Activated T-helper 1 cell treated with anti-CD3 and anti-CD28 coated beads, Interleukin-12 subunit alpha, Interleukin-12 subunit beta, Interleukin-2, Interleukin-4 antibody, amounts not matched to agents 30 ng/mL and 10 ng/mL and 1 ng/mL, durations not matched to agents 14 hours and 24 hours and 36 hours (primary cell): ENCODE measurements at places on chromosomes 1 and 21. TPM values are rescaled to one million over a fixed set of nuclear protein-coding genes. Genes with fewer than 3 reads are reported as not detected.

GRCh38 chr1:242754125-242754524, 229.6 kb upstream of the PLD5 start:
- H3K27me3 ChIP-seq = no peaks in the 10 kb centered on the region
- no peaks in the 10 kb centered on the region for H3K4me1 ChIP-seq
- H3K36me3 ChIP-seq = no peaks in the 10 kb centered on the region
- no peak for DNase-seq

GRCh38 chr1:78432016-78432415, 58.8 kb upstream of the PTGFR start:
- DNase-seq = no peak
- no peaks in the 10 kb centered on the region for H3K4me1 ChIP-seq
- no peak overlapping the region for H3K4me3 ChIP-seq
- H3K27ac ChIP-seq = no peak overlapping the region

DNA sequence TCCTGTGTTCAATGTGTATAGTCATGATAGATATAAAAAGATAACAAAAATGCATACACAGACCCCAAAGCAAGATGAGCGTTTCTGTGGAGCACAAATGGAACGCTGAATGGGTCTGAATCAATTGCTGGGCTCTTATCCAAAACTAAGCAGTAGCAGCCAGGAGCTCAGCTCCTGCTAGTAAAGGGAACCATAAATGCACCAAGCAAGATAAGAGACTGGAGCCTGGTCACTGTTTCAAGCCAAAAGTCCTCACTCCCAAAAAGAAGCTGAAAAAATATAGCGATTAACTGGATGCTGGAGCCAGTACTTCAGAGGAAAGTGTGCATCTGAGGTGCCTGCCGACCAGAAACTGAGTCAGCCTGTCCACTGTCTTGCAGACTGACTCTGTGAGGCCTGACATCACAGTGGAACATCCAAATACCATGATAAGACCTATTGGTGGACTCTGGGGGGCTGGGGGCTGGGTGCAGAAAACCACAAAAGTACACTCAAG, 68.9 kb downstream of the LRRC8C start:
- DNase-seq = no peak
- H3K4me3 ChIP-seq = peak overlapping the region; percentile 12
- H3K27me3 ChIP-seq = no peaks in the 10 kb centered on the region
- H3K4me1 ChIP-seq = peaks cover 83% of the 10 kb centered on the region
- H3K27ac ChIP-seq = peak overlapping the region; percentile 72
- peaks cover 61% of the 10 kb centered on the region for H3K36me3 ChIP-seq

- H3K36me3 ChIP-seq = peaks cover 11% of the 10 kb centered on the region
- peak overlapping the region; percentile 70 for H3K4me3 ChIP-seq
- no peaks in the 10 kb centered on the region for H3K27me3 ChIP-seq
- peak overlapping the region; percentile 95 for H3K27ac ChIP-seq
- no peak for DNase-seq
- H3K4me1 ChIP-seq = peaks cover 73% of the 10 kb centered on the region
These were observed 71.6 kb downstream of the CD2 start for GRCh38 chr1:116825720-116826438.

DNA sequence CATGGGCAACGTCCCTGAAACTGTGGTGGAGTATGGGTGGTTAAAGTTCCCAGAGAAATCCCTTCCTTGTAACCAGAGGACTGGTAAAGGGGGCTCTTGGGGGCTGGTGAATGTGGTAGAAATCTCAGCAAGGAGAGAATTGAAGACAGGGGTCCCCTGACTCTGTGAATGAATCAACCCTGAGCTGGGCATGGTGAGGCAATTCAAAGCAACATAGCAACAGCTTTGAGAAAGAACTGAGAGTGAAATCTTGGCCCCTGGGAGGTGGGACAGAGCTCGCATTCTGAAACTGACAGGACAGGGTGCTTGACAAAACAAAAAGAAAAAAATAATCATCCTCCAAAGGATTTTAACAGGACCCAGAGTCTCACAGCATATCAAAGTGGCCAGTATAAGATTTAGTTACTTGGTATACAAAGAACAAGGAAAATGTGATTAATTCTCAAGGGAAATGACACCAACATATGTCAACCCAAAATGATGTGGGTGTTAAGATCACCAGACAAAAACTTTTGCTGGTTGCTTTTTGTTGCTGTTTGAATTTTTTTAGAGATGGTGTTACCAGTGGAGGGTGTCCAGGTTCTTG, 11.7 kb upstream of the SUMO3 start:
- peaks cover 11% of the 10 kb centered on the region for H3K27me3 ChIP-seq
- peaks cover 11% of the 10 kb centered on the region for H3K4me1 ChIP-seq
- no peak overlapping the region for H3K4me3 ChIP-seq

- peaks cover 2% of the 10 kb centered on the region for H3K36me3 ChIP-seq
- H3K4me1 ChIP-seq = no peaks in the 10 kb centered on the region
- H3K27ac ChIP-seq = no peak overlapping the region
- H3K27me3 ChIP-seq = peaks cover 13% of the 10 kb centered on the region
- no peak overlapping the region for H3K4me3 ChIP-seq
- DNase-seq = no peak
These were observed 64.3 kb downstream of the OPTC start for GRCh38 chr1:203558064-203558760.

GRCh38 chr21:38478782-38479181, 19.5 kb downstream of the ERG start:
- H3K27me3 ChIP-seq = peaks cover 52% of the 10 kb centered on the region
- H3K27ac ChIP-seq = no peak overlapping the region
- H3K36me3 ChIP-seq = peaks cover 2% of the 10 kb centered on the region
- no peak for DNase-seq
- no peak overlapping the region for H3K4me3 ChIP-seq
- peaks cover 6% of the 10 kb centered on the region for H3K4me1 ChIP-seq

GRCh38 chr1:203135636-203136305, 8.2 kb downstream of the ADORA1 start:
- no peak for DNase-seq
- peaks cover 6% of the 10 kb centered on the region for H3K4me1 ChIP-seq
- no peaks in the 10 kb centered on the region for H3K36me3 ChIP-seq

- no peaks in the 10 kb centered on the region for H3K36me3 ChIP-seq
- no peak for DNase-seq
- no peak overlapping the region for H3K4me3 ChIP-seq
These were observed 25.0 kb downstream of the SDC3 start for GRCh38 chr1:30883389-30884172.

- DNase-seq = no peak
- H3K4me3 ChIP-seq = no peak overlapping the region
- peaks cover 63% of the 10 kb centered on the region for H3K4me1 ChIP-seq
- H3K36me3 ChIP-seq = peaks cover 3% of the 10 kb centered on the region
- peaks cover 23% of the 10 kb centered on the region for H3K27me3 ChIP-seq
These were observed 14.1 kb upstream of the LMNA start for GRCh38 chr1:156100205-156100995.

DNA sequence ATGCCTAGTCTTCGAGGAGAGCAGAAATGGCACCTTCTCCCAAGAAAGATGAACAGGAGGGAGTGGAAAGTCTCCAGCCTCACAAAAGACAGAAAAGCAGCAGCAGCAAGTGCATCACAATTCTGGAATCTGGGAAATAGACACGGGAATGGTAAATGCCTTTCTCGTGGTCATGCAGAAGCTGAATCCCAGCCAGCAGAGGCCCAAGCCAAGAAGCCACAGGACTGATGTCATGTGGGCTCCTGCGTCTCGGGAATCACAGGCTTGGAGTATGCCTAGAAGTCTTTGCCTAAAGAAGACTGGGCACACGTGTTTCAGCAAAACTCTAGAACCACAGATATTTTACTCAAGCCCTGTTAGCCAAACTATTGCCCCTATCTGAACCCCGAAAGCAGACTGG, 260.3 kb upstream of the PLD5 start:
- DNase-seq = no peak
- H3K4me3 ChIP-seq = no peak overlapping the region
- H3K27me3 ChIP-seq = peaks cover 3% of the 10 kb centered on the region

DNA sequence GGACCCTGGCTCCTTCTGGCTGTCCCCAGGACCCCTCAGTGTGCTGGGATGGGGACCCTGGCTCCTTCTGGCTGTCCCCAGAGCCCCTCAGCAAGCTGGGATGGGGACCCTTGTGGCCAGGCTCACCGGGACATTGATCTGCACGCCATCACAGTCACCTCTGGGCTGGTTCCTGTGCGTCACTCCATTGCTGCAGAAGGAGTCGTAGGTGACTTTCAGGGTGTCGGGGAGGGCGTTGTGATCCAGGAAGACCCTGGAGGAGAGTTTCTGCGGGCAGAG, 19.7 kb upstream of the PTTG1IP start:
- no peaks in the 10 kb centered on the region for H3K27me3 ChIP-seq
- peaks cover 15% of the 10 kb centered on the region for H3K36me3 ChIP-seq
- peak overlapping the region; percentile 81 for H3K27ac ChIP-seq
- peaks cover 7% of the 10 kb centered on the region for H3K4me1 ChIP-seq

DNA sequence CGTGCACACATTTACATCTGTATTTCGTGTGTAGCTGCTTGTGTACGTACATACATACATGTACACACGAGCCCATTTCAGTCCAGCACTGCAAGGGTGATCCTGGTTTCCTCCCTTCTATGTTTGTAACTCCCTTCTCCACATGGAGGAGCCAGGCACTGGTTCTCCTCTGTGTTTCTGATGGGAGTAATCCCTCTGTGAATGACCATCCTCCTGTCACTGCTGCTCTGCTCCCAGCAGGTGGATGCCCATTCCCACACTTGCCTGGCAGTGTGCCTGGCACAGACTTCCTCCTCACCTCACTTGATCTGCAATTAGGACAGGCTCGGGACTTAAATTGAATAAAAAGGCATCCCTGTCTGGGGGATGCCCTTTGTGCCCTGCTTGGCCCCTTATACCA, 37.1 kb downstream of the TRAPPC10 start:
- H3K27ac ChIP-seq = peak overlapping the region; percentile 80
- no peak for DNase-seq
- no peak overlapping the region for H3K4me3 ChIP-seq
- peaks cover 17% of the 10 kb centered on the region for H3K4me1 ChIP-seq

DNA sequence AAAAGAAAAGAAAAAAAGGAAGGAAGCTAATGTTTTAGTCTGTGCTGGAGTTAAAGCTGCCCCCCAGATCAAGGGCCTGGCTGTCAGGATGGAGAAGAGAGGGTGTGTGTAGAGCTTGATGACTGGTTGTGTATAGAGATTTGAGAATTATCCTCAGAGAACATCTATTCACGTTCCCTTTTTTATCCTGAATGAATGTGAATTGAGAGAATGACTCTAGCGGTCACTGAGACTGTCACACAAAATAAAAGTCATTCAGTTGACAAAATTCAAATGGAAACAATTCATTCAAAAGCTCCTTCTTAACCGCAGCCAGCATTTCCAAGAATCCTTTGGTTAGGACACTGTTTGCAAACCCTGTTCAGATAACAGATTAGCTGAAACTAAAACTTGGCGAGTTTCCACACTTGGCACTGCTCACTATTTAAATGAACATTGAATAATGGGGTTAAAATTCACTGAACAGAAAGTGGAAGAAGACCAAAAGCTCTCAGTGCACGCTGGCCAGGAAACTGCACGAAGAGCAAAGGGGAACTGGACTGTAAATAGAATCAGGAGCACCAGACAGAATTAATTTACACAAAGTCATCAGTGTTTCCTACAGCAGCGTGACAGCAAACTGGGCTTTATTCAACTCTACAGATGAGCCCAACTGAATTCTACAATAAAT, 13.6 kb upstream of the FAM89A start:
- no peaks in the 10 kb centered on the region for H3K36me3 ChIP-seq
- H3K4me3 ChIP-seq = peak overlapping the region; percentile 46
- peak; percentile 3 for DNase-seq

- H3K4me3 ChIP-seq = no peak overlapping the region
- no peak for DNase-seq
- no peak overlapping the region for H3K27ac ChIP-seq
- H3K4me1 ChIP-seq = no peaks in the 10 kb centered on the region
These were observed 253.0 kb downstream of the GPR52 start for GRCh38 chr1:174700775-174701174.

GRCh38 chr1:53616511-53616910, 122.5 kb downstream of the GLIS1 start:
- H3K4me3 ChIP-seq = no peak overlapping the region
- H3K4me1 ChIP-seq = no peaks in the 10 kb centered on the region
- peaks cover 4% of the 10 kb centered on the region for H3K27me3 ChIP-seq
- no peak overlapping the region for H3K27ac ChIP-seq

- no peak overlapping the region for H3K4me3 ChIP-seq
- H3K4me1 ChIP-seq = peaks cover 9% of the 10 kb centered on the region
- no peak overlapping the region for H3K27ac ChIP-seq
- no peaks in the 10 kb centered on the region for H3K36me3 ChIP-seq
- no peak for DNase-seq
These were observed 34.5 kb downstream of the MAN1C1 start for GRCh38 chr1:25651036-25651640.

- no peak overlapping the region for H3K27ac ChIP-seq
- H3K27me3 ChIP-seq = no peaks in the 10 kb centered on the region
- no peak overlapping the region for H3K4me3 ChIP-seq
- H3K4me1 ChIP-seq = peaks cover 9% of the 10 kb centered on the region
- DNase-seq = no peak
These were observed 254.8 kb downstream of the LTN1 start for GRCh38 chr21:28737674-28738419.

DNA sequence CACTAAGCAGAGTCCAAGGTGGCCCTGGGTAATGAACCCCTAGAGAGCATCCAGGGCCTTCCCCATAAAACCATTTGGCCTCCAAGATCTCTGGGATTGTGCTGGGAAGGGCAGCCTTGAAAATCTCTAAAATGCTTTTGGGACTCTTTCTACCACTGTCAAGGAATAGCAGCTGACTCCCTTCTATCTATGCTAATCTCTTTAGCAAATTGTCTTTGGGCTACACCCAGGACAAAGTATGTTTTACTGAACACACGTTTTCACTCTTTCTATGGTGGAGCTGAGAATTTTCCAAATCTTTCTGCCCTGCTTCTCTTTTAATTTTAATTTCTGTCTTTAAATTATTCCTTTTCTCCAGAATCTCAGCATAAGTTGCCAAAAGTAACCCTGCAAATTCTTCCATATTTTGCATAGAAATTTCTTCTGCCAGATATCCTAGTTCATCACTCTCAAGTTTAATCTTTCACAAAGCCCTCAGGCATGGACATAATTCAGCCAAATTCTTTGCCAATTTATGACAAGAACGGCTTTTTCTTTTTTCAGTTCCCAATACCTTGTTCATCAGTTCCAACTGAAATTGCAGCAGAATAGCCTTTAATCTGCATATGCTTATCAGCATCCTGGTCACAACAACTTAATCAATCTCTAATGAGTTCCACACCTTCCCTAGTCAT, 687.0 kb upstream of the ADGRL4 start:
- H3K27ac ChIP-seq = no peak overlapping the region
- no peak for DNase-seq
- no peaks in the 10 kb centered on the region for H3K4me1 ChIP-seq
- H3K27me3 ChIP-seq = no peaks in the 10 kb centered on the region
- H3K36me3 ChIP-seq = no peaks in the 10 kb centered on the region

- H3K27ac ChIP-seq = no peak overlapping the region
- peaks cover 1% of the 10 kb centered on the region for H3K36me3 ChIP-seq
- no peak overlapping the region for H3K4me3 ChIP-seq
- no peaks in the 10 kb centered on the region for H3K27me3 ChIP-seq
- no peak for DNase-seq
- H3K4me1 ChIP-seq = peaks cover 37% of the 10 kb centered on the region
These were observed 25.7 kb upstream of the ATP2B4 start for GRCh38 chr1:203600782-203601513.

The DMBX1 gene
- total RNA-seq = not detected in 2 replicates

The LEFTY1 gene
- total RNA-seq = 0.12 TPM in 1 of 2 replicates, not detected in the other

The RGS8 gene
- total RNA-seq = not detected in 2 replicates

The RCSD1 gene
- total RNA-seq = 78.6 and 81.9 TPM in 2 replicates

The SPATA21 gene
- not detected in 2 replicates for total RNA-seq

The LINGO4 gene
- total RNA-seq = 0.07 and 0.10 TPM in 2 replicates

The LHX8 gene
- total RNA-seq = not detected in 2 replicates

The CCDC17 gene
- total RNA-seq = 2.5 and 2.8 TPM in 2 replicates

The TIE1 gene
- 0.36 and 0.64 TPM in 2 replicates for total RNA-seq

The RHD gene
- not detected in 2 replicates for total RNA-seq

The TMEM35B gene
- total RNA-seq = 22.1 and 22.6 TPM in 2 replicates
